Keratinocyte (primary cell): ENCODE measurements at places on chromosomes 12 and 14.

DNA sequence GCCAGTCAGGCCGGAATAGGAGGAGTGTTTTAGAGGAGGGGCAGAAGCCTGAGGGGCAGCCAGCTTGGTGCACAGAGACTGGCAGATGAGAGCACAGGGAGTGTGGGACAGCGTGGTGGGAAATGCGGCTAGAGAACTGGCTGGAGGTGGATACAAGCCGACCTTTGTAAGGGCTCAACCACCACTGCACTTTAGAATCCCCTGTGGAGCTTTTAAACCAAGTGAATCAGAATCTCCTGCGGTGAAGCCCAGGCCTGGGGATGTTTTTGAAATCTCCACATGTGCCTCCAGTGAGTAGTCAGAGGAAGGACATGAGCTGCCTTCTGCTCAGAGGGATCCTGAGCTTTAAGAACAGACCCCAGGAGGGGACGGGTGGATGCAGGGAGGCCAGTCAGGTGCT, 10.9 kb upstream of the PCED1B start:
- DNase-seq = no peak

- DNase-seq = no peak
These were observed 11.5 kb upstream of the CCDC175 start for GRCh38 chr14:59588101-59588500.

DNA sequence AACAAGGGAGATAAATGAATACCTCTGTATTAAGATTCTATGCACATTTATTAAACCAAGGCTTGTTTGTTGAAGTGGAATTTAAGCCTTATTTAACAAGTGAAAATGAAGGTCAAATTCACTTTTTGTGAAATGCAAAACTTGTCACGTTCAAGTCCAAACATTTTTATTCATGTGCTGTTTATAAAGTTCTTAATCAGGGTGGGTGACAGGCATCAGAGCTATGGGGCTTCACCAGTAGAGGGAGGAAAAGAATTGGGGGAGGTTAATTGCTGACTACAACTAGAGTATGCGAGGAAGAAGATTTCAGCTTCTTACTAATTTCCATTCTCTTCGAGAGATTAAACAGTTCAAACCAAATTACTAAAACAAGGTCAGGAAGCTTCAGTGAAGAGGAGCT, 9.7 kb downstream of the MOK start:
- DNase-seq = no peak

DNA sequence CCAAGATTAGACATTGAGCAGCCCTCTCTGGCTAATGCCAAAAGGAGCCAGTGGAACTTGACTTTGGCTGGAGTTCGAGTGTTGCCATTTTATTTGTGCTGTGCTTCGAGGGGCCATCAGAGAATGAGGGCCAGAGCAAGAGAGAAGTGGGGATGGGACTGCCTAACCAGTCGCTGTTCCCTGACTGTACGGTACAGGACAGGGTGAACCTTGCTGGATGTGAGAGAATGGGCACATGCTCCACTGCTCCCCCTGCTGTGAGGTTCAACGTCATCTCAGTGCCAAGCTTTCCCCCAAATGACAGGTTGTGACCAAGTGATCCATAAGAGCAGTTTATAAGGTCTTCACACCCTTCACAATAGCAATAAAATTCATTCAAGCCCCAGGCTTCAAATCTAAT, 55.1 kb upstream of the BCL11B start:
- no peak for DNase-seq

GRCh38 chr12:94660436-94660835, 10.1 kb upstream of the TMCC3 start:
- peak; percentile 84 for DNase-seq
